ENCODE measurements at places on chromosomes 12 and 14.
A peak's percentile ranks its signal among the peaks of the same experiment; 100 is the strongest.

DNA sequence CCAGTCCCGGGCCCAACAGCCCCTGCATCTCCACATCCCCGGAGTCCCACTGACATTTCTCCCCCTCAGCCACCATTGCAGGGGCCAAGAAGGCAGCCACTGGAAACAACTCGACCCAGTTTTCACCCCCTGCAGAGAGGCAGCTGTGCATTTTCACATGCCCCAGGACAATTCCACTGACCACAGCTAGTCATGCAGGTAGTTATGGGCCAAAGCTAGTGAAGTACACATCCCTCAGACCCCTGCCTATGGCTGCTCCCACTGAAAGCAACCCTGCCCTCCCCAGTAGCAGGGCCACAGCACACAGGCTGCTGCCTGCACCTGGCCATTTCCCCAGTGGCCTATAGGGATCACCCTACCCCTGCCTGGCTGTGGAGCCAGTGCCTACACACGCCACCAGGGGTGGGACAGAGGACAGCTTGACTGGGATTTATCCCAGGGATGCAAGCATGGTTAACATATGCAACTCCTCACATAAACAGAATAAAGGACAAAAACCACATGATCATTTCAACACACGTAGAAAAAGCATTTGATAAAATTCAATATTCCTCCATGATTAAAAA, 154.0 kb downstream of the NDUFA12 start:
- DNase-seq = no peak

GRCh38 chr12:106079148-106079738, 59.5 kb downstream of the NUAK1 start:
- DNase-seq = no peak

DNA sequence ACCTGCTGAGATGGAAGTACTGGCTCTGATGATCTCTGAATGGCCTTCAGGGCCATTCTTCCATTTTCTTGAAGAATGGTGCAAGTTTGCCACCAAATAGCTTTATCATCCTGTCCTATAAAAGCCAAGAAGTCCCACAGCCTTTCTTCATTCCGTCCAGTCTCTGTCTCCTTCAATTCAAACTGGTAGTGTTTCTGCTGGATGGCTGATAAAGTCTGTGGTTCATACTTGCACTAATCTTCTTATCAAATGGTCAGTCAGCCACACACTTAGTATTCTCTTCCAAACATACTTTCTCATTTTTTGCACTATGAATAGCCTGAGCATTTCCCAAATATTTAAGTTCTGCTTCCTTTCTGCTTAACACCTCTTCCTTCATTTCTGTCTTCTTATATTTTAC, 39.4 kb upstream of the BEGAIN start:
- no peak for DNase-seq

DNA sequence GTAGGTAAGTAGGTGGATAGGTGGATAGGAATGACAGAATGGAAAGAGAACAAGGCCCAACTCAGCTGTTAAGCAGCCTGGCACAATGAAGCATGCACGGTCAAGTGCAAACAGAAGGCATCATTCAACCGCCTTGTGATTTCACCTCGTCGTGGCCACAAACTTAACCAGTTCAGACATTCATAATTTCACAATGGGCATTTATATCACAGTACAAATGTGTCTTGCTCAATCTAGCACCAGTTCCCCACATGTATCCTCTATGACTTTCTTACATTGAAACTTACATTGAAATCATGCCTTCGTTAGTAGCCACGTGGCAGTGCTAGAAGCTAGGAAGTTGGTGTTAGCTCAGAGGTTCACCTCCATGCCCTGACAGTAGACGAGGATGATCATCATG, 207.5 kb downstream of the ETV6 start:
- DNase-seq = no peak

DNA sequence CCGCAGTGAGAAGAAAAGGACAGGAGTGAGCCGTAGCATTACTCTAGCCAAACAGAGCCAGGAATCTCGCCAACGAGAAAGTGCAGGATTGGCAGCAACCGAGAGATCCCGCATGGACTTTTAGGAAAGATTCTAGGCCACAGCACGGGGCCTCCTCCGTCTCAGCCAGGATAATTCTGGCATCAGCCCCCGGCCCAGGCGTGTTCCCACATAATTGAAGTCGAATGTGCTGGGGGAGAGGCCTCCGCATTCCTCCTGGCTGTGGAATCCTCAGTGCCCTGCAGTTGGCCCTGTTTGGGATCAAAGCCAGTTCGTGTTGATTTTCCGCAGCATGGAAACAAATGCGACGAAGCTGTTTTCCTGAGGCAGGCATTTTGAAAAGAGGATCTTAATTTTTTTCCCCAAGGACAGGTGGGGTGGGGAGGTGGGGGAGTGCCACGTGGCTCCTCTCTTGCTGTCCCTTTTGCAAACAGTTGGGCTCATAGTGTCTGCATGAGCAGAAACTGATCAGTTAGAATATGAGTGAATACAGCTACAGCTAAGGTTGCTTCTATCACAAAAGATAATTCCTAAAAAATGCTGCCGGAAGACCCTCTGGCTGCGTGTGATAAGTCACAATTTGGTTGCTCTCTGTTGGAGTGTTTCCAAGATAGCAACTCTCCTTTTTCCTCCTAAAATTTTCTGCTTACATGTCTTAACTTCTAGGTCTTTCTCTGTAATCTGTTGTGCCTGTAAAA, 37.3 kb upstream of the ATXN2 start:
- DNase-seq = peak; percentile 82

GRCh38 chr14:44866770-44867169, 95.0 kb downstream of the KLHL28 start:
- no peak for DNase-seq

- no peak for DNase-seq
These were observed 129.9 kb upstream of the FRMD6 start for GRCh38 chr14:51521764-51522163.

DNA sequence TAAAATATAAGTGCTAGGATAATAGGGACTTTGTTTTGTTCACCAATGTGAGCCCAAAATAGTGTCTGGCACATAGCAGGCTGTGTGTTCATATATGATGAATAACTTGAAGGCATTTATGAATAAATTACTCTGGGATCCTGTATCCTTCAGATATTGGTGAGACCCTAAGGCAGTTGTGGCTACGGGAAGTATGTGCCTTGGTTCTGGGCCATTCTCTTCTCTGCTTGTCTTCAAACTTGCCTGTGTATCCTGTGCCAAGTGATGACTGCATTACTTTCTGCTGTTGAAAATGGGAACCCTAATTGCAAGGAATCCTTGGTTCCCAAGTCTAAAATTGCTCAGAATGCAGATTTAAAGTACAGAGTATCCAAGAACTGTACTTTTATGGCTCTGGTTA, 67.6 kb upstream of the KTN1 start:
- no peak for DNase-seq

- no peak for DNase-seq
These were observed 16.4 kb downstream of the ACTN1 start for GRCh38 chr14:68962681-68963080.

GRCh38 chr14:88477513-88478250, 77.1 kb downstream of the PTPN21 start:
- no peak for DNase-seq

- no peak for DNase-seq
These were observed 2.9 kb downstream of the NEK9 start for GRCh38 chr14:75123991-75124390.

DNA sequence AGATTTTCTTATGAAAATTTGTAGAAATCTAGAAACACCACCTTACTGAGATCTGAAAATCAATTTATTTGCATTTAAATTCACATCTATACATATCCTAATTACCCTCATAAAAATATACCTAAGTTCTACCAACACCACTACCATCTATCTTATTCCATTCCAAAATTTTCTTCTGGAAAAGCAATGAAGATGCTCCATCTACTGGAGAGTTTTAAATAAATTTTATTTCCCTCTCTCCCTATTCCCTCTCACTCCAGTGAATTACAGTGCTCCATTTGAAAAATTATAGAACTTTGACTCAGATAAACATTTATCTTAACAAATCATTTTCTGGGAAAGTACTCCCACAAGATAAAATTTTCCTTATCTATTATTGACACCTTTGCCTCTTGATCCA, 2.3 kb upstream of the C14orf39 start:
- no peak for DNase-seq

GRCh38 chr14:34161351-34162082, 210.6 kb upstream of the EGLN3 start:
- no peak for DNase-seq

All from AG09319 (cell line).